Fibroblast of villous mesenchyme (primary cell): ENCODE measurements at places on chromosomes 1 and 21.

DNA sequence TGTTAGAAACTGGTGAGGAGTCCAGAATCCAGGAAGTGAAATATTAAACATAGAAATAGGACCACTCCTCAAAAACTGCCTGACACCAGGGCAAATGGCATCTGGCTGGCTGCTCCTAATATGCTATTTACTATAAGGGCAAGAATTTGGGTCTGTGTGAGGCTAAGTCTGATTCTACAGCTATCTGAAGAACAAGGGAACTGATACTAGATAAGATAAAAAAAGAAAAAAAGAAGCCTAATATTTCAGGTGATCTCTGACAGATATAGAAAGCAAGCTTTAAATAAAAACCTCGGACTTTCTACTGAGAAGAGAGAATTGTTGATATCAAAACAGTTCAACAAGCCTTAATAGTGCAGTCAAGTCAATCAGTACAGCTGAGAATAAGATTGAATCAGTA is 42.1 kb upstream of the VAV3 start:
- DNase-seq, result no peak

DNA sequence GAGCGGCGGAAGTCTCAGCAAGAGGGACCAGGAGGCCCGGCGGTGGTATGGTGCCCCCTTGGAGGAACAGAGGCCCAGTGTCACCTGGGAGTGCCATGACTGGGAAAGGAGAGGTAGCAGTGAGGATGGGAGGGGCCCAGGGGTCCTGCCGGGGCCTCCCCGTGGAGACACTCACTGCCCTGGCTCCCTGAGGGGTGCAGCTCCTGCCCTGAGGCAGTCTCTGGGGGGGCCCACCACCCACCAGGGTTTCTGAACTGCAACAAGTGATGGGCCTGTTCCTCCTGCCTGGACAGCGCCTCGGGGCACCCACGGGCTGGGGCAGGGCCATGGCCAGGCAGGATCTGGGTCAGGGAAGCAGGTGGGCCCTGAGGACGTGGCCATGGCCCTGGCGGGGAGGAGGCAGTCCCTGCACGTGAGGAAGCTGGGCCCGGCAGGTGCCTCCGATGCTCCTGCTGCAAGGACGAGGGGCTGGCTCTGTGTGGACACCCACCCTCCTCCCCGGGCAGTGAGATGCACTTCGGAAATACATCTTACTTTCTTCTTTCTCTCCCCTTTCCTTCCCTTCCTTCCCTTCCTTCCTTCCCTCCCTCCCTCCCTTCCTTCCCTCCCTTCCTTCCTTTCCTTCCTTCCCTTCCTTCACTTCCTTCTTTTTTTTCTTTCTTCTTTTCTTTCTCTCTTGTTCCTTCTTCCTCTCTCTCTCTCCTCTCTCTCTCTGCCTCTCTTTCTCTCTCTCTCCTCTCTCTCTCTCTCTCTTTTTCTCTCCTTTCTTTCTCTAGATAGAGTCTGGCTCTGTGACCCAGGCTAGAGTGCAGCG is 66.6 kb downstream of the MORN1 start:
- no peak for DNase-seq

- no peak for DNase-seq
Observed at GRCh38 chr1:10785728-10786638, 10.5 kb downstream of the CASZ1 start.

GRCh38 chr1:4006676-4007374 is 106.8 kb upstream of the C1orf174 start:
- no peak for DNase-seq

GRCh38 chr1:2795926-2796325 is 5.6 kb downstream of the TTC34 start:
- DNase-seq, result no peak

- peak; percentile 7 for DNase-seq
Observed at GRCh38 chr1:210384625-210385024, 55.9 kb downstream of the HHAT start.

DNA sequence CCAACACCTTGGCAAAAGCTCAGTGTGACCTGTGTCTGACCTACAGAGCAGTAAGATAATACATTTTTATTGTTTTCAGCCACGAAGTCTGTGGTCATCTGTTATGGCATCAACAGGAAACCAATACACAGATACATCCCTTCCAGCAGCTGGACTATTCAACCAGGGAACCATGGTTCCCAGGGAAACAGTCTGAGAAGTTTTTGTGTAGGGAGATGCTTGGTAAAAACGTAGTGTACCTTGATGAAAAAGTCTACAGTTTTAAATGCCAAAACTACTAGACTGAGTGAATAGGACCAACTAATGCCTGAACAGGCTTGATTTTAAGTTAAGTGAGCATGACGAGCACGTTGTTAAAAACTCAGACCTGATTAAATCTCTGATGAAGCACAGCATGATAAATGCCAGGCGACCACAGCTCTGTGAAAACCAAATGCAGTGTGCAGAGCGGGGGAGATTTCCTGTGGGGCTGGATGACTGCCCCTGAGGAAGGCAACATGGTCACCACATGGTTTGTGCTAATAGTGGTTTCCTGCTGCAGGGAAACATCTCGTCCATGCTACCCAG is 228.9 kb downstream of the TNR start:
- DNase-seq, result peak; percentile 79

DNA sequence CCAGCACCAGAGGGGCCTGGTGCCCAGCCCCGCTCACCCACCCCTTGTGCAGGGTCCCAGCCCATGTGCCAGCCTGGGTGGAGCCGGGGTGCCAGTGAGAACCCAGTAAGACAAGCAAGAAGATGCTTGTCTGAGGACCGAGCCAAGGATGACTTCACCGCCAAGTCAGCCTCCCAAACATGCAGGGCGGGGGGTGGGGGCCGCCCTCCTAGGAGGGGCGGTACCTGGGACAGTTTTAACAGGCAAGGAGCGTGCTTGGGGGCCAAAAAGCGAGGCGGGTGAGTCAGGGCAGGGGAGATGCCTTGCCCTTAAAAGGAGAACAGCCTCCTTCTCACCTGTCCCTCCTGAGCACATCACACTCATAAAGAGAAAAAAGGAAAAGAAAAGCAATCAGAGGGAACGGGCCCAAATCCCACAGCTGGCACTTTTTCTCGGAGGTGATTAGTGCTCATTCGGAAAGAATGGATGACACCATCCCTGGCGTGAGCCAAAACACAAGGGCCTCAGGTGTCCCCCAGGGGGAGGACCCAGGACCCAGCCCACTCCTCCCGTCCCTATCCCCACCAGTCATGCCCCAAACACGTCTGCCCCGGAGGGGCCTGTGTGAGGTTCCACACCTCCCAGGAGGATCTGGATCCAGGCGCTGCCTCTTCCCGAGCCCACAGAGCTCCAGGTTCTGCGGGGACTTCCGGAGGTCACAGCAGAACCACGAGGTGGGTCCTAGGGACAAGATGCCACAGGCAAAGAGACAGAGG is 77.6 kb upstream of the IFFO2 start:
- DNase-seq, result no peak

DNA sequence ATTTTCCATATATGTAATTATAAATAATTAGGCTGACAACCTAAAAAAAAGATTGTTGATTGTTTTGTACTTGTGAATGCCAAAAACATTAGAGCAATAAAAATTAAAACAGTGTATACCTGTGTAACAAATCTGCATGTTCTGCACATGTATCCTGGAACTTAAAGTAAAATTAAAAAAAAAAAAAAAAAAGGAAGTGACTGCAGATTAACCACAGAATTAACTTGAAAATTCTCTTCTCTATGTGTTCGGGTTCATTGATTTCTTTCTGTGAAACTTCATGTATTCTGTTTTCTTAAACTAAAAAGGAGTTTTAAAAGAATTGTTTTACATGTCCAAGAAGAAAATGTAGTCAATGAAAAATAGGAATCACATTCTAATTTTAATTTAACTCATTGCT is 95.7 kb downstream of the FASLG start:
- DNase-seq, result no peak

- DNase-seq, result no peak
Observed at GRCh38 chr21:16770266-16770665, 742.6 kb upstream of the CXADR start.

DNA sequence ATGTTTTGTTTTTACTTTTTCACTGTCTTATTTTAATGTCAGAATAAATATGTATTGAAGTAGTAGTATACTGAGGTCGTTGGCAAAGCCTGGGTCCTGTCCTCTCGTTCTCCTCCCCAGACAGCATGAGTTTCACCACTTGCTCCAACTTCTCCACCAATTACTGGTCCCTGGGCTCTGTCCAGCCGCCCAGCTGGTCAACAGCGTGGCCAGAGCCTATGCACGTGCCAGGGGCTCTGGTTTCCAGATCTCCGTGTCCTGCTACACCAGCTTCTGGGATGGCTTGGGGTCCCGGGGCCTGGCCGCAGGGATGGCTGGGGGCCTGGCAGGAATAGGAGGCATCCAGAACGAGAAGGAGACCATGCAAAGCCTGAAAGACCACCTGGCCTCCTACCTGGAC is 19.3 kb downstream of the PTPN14 start:
- no peak for DNase-seq

GRCh38 chr1:18798946-18799345 is 60.5 kb downstream of the TAS1R2 start:
- no peak for DNase-seq

DNA sequence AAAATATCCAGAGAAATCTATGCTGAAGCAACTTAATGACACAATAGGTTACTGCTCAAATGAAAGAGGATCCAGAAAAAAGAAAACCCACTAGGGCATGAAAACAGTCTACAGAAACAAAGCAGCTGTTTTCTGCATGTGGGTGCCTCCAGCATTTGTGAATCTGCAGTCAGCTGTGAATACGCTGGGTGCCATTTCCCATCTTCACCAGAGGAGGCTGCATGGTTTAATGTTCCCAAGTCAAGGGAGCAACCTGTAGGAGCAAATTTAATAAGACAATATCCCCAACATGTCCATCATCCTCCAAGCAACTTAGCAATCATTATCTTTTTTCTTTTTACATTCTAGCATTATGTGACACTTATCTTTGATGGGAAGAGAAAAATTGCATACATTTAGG is 396.6 kb downstream of the BRINP2 start:
- peak; percentile 6 for DNase-seq

GRCh38 chr1:184465489-184466146 is 78.8 kb downstream of the C1orf21 start:
- peak; percentile 36 for DNase-seq

- no peak for DNase-seq
Observed at GRCh38 chr1:7781501-7781900, 2.6 kb upstream of the PER3 start.

- no peak for DNase-seq
Observed at GRCh38 chr1:183674339-183674738, 21.2 kb upstream of the APOBEC4 start.

DNA sequence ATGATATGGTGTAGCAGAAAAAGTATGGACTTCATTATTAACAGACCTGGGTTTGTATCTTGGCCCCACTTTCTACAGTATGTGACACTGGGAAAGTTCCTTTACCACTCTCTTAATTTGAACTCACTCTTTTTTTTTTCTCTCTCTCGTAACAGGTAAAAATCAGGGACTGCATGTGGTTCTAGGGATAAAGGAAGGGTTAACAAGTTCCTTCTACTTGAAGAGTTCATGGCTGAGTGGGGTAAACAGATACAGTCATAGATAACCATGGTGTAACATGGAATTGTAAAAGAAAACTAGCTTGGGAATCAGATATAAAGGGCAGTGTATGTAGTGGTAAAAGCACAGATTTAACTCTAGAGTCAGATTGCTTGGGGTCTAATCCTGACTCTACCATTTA is 21.2 kb downstream of the ZYG11B start:
- peak; percentile 37 for DNase-seq

DNA sequence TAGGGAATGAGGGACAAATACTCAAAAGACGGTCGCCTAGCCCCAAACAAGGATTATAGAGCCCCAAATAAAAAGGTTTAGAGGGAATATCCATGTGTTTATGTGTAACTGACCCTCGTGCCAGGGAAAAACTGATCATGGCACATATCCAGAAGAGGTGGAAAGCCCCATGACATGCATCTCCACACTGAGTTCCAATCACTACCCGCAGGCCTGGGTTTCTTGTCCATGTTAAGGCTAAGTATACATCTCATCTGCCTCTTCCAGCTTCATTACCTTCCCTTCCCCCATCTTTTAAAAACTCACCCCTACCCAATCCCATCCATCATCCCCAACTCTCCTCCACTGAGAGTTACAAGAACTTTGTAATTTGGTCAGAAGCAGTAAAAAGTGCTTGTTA is 15.2 kb downstream of the GADD45A start:
- DNase-seq, result no peak

GRCh38 chr1:199909137-199909536 is 118.4 kb upstream of the NR5A2 start:
- no peak for DNase-seq

DNA sequence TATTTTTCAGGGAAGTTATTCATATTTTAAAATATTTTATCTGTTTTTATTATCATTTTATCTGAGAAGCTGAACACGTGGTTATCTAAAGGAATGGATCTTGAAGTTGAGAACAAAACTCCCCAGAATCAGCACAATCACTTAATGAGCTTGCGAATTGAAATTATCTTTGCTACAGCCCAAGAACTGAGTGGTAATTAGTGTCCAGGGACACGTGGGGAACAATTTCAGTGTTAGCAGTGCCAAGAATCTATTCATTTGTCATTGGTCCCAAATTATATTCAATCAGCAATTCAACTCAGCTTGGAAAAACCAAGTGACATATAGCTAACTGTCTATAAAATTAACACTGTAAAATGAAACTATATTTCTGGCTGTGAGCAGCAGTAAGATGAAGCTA is 197.6 kb upstream of the UBE2U start:
- no peak for DNase-seq

GRCh38 chr1:228259951-228260350 is 52.1 kb downstream of the OBSCN start:
- DNase-seq, result no peak

- DNase-seq, result no peak
Observed at GRCh38 chr21:17488620-17489019, 24.2 kb upstream of the CXADR start.

DNA sequence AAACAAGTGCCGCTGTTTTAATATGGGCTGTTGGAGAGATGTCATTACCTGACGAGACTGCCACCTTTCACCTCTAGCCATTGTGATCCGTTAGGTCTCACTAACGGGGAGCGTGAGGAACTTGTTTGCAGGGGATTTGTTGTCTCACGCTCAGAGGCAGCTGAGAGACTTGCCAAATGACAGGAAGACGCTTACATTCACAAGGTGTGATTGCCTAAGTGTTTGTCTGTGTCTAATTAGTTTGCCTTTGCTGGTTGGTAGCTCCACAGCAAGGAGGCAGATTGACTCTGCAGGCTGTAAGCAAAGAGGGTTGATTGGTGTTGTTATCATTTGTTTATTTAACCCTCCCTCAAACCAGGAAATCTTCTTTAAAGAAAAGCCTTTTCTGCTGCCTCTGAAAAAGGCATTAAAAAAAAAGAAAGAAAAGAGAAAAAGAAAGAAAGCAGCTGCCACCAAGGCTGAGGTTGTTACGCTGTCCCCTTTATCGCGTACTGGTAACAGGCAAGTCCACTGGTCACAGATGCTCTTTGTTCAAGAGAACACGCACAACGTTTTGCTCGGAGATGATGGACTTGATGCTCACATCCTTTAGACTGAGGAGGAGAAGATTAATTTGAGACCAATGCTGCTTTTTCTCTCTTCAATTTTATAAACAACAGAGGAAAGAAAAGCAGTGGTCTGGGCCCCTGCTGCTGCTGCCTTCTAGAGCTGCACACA is 203.9 kb downstream of the ZNF326 start:
- no peak for DNase-seq

- DNase-seq, result no peak
Observed at GRCh38 chr1:167707942-167708341, 13.8 kb upstream of the MPZL1 start.
